ENCODE measurements at places on chromosomes 1 and 21. TPM values are rescaled to one million over a fixed set of nuclear protein-coding genes. Genes with fewer than 3 reads are reported as not detected.

The SIM2 gene
- total RNA-seq = 0.63 TPM

GRCh38 chr1:240413732-240414131 lies 198.2 kb downstream of the GREM2 start:
- no peak for DNase-seq

The WNT4 gene
- 3.0 TPM for total RNA-seq

GRCh38 chr1:80392529-80392928 lies 1386.0 kb upstream of the ADGRL4 start:
- DNase-seq = no peak

- DNase-seq = no peak
These were observed 893 bp downstream of the RCC2 start for GRCh38 chr1:17438318-17439249.

The IFI44L gene
- 40.6 TPM for total RNA-seq

DNA sequence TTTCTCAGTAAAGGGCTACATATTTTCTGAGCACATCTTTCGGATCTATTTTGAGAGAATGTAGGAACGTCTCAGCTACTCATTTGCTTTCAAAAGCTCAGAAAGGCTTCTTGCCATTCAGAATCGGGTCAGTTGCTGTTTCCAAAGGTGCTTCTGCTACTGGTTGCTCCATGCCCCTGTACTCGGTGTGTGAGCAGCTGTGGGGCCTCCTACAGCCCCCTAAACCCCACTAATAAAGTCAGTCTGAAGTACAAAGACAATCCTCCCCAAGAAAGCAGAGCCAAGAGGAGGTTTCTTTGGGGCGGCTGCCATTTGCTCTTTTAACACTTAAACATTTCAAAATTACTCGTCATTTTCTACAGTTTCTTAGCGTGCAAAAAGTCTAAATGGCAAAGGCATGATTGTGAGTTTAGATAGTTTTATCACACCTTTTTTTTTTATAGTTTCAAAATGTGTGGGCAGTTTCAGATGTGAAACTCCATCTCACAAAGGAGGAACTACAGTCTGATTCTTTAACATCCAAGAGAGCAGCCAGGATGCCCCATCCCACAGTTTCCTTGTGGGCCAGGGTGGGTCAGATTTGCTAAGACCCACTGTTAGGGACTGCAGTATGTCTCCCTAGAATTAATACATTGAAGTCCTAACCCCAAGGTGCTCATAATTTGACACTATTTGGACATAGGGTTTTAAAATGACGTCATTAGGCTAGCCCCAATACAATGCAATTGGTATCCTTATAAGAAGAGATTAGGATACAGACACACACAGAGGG lies 4.1 kb downstream of the RUNX1 start:
- DNase-seq = no peak

The IPO9 gene
- 31.3 TPM for total RNA-seq

DNA sequence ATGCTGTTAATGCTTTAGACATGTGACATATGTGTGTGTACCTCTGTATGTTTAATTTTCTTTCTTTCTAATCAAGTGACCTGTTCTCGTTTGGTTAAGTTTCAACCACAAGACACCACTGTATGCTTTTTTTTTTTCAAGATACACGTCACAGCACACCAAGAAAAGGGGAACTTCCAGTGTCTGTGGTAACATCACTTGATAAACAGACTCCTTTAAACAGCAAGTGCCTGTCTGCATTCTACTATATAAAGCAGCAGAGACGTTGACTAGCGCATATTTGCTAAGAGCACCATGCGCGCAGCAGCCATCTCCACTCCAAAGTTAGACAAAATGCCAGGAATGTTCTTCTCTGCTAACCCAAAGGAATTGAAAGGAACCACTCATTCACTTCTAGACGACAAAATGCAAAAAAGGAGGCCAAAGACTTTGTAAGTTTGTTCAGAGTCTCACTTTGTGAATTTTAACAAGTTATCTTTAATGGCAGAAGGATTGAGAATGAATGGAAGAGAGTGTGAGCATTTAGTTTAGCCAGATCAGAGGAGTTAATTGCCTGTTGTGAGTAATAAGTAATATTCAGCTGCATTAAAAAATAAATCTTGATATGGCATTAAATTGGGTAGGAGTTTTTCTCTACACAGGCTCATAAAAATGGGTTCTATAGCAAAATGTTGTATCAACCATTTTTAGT lies at the start of gene RGS1:
Gene RGS1 (plus strand): TSS at position 275 of the 691 bp plus-strand sequence. CDS start 20 bp downstream, at position 295.
- DNase-seq = no peak

DNA sequence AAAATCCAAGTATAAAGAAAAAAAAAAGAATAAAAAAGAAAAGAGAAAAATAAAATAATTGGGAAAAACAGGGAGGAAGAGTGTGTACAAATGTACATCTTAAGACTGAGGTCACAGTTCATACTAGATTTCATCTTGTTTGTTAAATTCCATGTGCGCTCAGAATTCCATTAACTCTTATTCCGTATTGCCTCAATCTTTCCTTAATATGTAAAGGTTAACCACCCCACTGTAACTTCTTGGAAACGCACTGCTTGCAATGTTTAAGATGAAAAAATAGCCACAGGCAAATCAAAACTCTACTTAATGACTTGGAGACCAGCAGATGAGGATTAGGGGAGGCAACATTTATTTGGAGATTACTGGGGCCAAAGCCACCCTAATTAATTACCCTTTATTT lies 23.9 kb upstream of the KCNE1 start:
- no peak for DNase-seq

All from urinary bladder (tissue), 4 donors.